Endodermal cell (in vitro differentiated cells): ENCODE measurements at places on chromosomes 6 and 20.

- DNase-seq: no peak
Observed at GRCh38 chr6:143396497-143397226, 53.8 kb downstream of the ADAT2 start.

DNA sequence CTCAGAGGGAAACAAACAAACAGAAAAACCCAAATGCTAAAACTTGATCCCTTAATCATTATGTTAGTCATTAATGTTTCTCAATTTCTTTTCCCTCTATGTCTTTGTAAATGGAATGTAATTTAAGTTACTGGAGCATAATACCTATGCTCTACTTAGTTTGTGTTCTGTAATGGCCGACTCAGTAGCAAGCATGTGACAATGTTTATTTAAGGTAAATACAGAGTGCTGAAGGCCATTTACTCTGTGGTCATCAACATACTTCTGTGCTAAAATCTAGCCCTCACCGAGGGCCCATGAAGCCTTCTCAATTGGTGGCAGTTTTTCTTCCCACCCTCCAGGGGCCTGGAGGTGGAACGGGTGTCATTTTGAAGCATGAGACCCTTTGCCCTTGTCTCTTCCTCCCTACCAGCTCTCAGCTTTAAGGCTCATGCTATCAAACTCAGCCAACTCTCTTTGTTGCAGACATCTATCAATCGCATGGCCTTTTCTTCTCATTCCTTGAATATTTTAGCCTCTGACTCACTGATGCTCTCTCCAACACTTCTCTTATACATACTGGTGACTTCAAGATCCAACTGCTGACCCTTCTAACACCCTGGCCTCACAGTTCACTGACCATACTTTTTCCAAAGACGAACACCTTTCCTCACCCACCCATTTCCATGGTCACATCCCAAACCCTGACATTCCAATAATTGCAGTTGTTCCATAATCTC lies 48.2 kb downstream of the STX7 start:
- peak; percentile 43 for DNase-seq

- no peak for DNase-seq
Observed at GRCh38 chr6:10884245-10884972, 2.4 kb upstream of the SYCP2L start.

DNA sequence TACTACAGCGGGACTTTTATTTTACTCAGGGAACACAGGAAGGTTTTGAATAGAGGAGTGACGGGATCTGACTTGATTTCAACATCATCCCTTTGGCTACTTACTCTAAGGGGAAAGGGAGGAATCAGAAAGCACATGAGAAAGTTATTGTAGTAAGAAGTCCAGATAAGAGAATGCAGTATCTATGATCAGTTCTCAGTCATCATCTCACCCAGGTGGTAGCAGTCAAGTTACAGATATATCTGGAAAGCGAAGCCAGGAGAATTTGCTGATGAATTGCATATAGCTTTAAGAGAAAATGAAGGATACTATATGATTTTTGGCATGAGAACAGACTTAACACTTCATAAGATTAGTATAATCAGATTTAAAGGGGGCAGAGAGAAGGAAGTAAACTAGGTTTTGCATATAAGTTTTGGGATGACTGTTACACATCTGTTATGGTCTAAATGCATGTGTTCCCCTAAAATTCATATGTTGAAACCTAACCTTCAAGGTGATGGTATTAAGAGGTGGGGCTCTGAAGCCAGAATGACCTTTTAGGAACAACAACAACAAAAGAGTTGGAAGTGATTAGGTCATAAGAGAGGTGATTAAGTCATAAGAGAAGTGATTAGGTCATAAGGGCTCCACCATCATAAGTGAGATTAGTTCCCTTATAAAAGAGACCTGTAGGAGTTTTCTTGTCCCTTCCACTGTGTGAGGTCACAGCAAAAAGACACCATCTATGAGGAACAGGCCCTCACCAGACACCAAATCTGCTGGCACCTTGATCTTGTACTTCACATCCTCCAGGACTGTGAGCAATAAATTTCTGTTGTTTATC lies 6.7 kb downstream of the RAD21L1 start:
- DNase-seq: no peak

DNA sequence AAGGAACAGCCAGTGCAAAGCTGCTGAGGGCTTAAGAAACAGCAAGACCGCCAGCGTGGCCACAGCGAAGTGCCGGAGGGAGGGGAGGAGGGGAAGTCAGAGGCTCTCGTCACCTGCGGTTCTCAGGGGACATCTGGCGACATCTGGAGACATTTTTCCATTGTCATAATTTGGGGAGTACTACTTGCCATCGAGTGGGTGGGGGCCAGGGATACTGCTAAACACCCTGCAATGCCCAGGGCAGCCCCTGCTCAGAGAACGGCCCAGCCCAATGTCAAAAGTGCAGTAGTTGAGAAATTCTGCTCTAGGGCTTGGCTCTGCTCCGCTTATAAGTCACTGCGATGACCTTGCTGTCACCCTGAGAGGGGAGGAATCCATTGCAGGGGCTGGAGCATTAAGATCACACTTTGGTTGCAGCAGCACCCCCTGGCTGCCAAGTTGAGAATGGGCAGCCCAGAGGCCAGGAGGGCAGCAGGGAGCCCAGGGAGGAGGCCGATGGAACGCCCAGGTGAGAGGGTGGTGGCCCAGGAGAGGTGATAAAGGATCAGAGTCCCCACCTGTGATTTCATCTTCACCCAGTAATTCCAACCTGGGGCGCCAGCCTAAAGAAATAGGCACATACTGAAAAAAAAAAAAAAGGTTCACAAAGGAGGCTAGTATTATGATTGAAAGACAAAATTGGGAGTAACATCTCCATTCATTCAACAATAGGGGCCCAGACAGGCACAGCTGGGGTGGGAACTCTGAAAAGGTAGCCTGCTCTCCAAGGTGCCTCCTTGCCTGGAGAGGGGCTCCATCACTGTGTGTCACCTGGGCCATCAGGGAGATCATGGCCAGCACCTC lies 218.2 kb downstream of the BMP7 start:
- peak; percentile 90 for DNase-seq

- DNase-seq: no peak
Observed at GRCh38 chr6:19605624-19606023, 231.5 kb upstream of the ID4 start.

DNA sequence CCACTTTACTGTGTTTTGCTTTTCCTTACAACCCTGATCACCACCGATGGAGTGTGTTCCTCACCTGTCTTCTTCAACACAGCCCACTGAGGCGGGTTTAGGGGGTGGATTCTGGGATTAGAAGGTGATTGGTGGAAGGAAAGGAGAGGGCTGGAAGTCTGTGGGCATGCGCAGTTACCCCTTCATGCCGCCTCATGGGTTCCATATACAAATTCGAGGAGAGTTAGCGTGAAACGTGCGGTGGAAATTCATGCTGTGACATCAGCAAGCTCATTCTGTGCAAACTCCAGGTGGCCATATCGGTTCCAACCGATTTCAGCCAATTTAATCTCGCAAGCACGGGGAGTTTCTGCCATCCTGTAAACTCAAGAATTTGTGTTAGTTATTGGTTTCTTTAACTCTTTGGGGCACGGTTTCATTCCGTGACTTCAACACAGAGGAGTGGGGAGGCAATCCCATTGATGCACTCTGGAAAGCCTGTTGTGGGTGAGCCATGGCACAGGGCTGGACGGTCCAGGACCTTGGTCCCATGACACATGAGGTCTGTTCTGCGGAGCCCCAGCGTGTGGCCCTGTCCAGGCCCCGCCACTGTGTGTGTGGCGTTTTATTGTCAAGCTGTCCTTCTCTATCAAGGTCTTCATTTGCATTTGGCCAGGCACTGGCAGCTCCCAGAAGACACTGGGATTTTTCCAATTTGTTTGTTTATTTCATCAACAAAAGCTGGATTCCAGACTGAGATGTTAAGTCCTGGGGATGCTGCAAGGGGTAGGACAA lies 482.8 kb upstream of the SULF2 start:
- DNase-seq: peak; percentile 29

DNA sequence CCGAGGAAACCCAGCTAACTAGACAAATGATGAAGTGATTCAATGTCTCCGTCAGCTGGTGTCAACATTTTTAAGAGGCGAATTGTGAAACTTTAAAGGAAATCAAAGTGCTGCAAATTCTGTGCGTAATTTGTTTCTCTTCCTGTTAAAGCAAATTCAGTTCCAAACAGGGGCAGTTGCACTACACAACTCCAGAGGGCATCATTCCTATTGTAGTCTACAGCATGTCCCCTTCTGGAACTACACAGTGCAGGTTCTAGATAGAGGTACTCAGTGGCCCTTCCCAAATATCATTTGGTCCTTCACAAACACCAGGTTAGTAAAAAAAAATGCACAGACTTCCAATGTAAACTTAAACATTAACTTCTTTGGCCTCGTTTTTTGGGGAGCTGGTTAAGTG lies 38.3 kb upstream of the SMLR1 start:
- DNase-seq: no peak

DNA sequence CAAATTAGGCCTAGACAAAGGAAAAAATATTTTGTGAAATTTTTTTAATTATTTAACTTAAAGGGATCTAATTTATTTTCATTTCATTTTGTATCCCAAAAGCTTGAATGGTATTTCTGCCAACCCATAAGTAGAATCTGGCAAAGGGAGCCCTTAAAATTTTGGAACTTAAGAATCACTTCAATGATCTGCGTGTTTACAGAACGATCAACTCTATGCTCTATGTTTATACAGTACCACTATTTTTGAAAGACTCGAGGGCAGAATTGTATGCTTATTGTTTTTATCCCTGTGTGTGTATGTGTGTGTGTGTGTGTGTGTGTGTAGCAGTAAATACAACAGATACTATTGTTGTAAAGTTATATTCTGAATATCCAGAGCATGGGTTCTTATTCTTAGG lies 39.2 kb downstream of the METTL24 start:
- DNase-seq: no peak

GRCh38 chr6:90078513-90079289 lies 184.4 kb downstream of the GJA10 start:
- DNase-seq: no peak

DNA sequence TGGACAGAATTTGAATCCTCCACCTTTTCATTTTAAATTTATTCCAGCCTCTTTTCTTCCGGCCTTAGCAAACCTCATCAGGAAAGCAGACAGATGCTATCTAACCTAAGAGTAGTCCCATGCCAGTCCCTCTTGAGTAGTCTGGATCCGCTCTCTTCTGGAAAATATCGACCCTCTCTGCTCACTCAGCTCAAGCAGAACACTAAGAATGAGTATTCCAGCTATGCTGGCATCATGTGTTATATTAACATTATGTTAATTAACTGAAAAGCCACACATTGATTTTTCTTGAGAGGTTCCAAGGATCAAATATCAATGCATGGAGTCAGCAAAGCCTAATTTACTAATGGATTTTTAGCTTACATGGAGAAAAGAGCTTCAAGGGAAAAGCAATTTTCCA lies 161.4 kb downstream of the ID4 start:
- DNase-seq: no peak

DNA sequence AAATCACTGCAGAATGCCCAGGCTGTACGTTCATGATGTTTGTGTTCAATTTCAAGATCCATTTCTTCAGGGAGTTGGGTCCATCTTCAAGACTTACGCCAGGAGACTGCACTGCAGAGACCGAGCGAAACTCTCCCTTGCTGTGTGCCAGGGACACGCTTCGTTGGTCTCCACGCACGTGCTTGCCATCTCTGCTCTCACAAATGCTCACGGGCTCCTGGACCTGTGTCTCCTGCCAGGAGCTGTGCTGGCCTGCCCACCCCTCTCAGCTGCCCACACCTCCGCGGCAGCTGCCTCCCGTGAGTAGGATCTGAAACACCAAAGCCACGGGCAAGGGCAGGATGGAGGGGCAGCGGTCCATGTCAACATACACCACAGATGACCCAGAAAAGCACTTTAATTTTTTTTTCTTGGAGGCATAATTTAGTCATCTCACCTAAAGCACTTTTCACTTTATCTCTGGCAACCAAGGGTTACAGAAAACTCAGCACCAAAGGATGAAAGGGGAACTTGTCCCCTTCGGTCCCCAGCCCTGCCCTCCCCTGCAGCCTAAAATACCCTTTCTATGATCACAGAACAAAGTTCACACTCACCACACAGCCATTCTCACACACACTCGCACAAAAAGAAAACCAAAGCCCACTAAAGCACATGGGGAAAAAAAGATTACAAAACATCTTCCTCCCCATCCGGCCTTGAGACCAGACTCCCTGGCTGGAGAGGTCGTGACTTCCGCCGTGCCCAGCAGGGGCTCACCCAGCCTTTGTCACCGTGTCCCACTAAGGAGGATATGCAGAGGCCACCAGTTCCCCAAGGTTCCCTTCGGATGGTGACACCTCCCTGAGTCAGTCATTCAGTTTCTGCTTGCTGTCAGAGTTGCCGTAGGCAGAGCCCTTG lies 137.9 kb downstream of the AGPAT4 start:
- peak; percentile 67 for DNase-seq

DNA sequence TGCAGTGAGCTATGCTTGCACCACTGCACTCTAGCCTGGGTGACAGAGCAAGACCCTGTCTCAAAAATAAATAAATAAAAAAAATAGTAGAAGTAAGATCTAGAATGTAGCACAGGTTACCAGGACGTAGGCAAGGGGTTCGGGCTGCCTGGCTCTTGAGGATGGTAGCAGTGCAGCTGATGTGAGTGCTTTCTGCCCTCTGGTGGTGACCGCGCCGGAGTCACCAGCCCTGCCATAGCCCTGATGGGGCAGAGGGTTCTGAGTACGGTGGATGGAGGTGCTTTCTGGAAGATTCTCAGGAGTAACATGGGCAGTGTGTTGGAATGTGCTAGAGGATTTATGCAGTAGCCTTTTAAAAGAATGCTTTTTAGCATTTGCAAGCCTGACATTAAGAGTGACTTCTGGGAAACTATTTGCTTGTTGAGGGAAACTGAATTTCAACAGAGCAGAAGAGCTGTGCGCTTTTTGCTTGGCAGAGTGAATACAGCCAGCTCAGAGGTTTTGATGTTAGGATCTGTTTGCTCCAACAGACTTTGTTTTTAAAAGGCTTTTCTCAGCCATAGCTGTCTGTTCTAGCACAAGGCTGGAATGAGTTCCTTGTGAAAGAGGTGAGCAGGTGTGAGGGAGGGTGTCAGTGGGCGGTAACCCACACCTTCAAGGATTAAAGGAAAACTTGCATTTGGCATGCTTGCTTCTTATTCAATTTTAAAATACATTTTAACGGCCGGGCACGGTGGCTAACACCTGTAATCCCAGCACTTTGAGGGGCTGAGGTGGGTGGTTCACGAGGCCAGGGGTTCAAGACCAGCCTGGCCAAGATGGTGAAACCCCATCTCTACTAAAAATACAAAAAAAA lies 65.9 kb downstream of the PTPN1 start:
- DNase-seq: peak; percentile 89

GRCh38 chr20:34302312-34302722 lies 838 bp downstream of the AHCY start:
- no peak for DNase-seq

- no peak for DNase-seq
Observed at GRCh38 chr20:24462460-24463010, 6.9 kb upstream of the SYNDIG1 start.

DNA sequence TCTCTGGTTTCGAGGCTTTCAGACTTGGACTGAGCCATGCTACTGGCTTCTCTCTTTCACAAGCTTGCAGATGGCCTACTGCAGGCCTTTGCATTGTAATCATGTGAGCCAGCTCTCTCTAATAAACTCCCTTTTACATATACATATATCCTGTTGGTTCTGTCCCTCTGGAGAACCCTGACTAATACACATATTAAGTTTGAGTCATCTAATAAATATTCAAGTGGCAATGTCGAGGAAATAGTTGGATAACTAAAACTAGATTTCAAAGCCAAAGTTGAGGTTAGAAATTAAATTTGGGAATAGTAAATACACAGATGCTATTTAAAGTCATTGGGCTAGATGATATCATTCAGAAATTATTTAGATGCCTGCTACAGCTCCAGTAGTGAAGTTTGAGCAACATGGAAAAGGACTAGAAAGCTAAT lies 1343.4 kb downstream of the GRIK2 start:
- no peak for DNase-seq
